ENCODE measurements at places on chromosomes 7 and 10.

DNA sequence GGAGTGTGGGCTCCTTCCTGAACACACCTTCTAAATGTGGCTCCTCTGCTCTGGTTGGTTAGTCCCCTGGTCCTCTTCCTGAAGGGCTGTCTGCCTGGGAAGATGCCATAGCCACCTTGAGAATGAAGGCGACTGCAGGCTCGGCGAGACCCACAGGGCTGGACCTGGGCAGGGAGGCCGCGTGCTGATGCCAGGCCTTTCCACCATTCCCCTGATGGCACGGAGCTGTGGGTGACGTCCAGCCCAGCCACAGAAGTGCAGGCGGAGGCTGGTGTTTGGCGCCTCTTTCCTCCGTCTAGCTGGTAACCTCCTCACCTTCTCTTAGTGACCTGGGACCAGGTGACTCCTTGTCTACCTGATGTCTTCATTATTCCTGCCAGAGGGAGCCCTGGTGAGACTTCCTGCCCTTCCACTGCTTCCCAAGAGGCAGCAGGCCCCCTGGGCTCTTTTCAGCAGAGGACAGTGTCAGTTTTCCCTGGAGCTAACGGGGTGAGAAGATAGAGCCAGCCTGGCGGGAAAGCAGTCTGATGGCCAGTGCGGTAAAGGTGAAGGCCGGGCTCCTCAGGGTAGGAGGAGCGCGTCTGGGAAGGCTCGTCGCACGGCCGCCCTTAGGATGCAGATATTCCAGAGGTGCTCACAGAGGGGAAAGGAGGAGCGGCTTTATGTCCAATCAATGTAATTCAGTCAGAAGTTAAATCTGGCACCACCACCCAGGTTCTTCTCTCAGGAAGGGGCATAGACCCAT lies 34.9 kb downstream of the GBX1 start:
- no peak for DNase-seq

DNA sequence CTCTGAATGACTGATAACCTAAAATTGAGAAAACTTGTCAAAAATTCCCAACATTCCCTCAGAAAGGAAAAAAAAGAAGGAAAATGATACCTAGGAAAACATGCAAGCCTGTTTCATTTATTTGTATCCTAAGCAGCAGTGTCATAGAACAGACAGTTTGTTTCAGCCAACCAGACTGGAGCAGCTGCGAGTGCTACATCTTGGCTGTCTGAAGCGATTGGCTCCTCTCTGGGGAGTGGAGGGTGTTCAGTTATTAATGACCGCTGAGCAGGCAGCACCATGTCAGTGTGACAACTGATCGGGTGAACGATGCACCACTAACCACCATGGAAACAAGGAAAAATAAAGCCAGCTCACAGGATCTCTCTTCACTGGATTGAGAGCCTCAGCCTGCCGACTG lies at the start of gene LRRN3:
TSS of gene LRRN3 (plus strand) at position 282 of the 400 bp plus-strand sequence. CDS start 31,646 bp downstream, outside the sequence.
- DNase-seq: no peak

DNA sequence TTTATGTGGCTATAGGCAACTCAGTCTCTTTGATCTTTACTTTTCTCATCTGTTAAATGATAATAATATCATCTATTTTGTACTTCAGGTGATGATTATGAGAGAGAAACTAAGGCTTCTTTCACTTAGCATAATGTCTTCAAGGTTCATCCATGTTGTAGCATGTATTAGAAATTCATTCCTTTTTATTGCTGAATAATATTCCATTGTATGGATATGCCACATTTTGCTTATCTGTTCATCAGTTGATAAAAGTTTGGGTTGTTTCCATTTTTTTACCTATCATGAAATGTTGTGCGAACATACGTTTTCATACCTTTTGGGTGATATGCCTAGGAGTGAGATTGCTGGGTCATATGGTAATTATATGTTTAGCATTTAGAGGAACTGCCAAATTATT lies 7.2 kb upstream of the CDK13 start:
- DNase-seq: no peak

DNA sequence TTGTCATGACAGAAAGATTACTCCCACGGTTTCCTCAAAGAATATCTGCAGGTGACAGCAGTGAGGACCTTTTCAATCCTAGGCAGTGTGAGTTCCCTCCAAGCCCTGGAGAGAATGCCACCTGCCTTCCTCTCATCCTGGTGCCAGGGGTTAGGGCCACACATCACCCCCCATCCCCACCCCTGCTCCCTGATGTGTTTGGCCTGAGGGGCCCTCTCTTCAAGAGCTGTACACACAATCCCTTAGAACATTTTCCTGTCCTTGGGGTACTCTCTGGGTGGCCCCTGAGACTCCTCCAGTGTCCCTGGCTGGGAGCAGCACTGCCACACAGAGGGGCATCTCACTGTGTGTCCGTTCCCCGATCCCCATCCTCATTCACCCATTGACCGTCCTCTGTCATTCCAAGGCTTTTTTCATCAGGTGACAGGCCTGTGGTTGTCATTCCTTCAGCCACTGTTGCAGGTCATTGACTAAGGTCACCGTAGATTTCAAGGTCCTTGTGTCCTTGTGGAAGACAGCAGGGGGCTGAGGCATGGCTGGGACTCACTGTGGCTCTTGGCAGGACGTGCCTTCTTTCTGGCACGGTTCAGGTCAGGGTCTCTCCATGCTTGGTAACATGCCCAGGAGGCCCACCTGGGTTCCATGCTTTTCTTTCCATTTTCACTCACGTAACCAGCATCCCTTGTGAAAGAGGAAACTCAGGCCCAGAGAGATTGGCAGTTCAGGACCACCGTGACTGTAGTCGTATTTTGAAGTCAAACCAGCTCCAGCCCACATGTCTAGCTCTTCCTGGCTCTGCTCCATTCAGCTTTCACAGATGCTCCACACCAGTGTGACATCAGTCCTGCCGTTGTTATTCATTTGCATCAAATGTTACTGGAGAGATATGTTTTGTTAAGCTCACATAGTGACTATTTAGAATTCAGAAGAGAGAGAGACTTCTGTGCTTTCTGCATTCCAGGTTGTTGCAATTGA lies 26.8 kb upstream of the BTBD16 start:
- no peak for DNase-seq

DNA sequence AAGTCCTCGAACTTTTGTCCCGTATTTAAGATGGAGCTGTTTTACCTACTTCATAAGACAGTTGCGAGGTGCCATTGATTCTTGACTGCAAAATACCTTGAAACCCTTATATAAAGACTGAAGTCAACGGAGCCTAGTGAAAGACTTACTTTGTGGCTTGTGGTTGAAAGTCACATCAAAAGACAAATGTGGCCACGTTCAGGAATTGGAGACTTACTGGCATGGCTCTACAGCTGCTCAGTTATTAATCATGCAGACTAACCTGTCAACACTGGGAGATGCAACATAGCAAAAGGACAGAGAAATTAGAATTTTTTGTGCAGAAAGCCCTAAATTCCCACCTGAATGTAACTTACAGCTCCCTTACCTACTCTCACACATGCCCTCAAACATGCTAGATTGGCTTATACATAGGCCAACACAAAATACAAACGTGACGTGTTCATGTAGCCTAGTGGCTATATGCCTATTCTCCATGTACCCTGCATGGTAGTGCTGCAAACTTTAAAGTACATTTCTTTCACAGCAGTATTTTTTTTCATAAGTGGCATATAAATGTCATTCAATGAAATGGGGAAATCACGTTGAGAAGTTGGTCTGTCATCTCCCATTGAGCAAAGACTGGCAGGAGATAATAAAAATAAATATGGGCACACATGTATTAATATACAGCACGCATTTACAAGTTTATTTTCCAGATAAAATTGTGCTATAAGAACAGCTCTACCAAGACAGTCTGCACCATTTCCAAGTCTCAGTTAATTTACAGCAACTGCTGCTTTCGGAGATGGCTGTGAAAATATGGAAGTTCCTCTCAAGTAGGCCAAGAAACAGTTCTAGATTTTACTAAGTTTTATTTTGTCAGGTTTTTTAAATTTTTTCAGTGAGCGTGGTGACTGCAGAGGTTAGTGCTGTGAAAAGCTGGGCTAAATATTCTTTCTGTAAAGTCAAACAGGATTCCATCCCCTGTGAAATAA lies 170.4 kb upstream of the C7orf33 start:
- no peak for DNase-seq

DNA sequence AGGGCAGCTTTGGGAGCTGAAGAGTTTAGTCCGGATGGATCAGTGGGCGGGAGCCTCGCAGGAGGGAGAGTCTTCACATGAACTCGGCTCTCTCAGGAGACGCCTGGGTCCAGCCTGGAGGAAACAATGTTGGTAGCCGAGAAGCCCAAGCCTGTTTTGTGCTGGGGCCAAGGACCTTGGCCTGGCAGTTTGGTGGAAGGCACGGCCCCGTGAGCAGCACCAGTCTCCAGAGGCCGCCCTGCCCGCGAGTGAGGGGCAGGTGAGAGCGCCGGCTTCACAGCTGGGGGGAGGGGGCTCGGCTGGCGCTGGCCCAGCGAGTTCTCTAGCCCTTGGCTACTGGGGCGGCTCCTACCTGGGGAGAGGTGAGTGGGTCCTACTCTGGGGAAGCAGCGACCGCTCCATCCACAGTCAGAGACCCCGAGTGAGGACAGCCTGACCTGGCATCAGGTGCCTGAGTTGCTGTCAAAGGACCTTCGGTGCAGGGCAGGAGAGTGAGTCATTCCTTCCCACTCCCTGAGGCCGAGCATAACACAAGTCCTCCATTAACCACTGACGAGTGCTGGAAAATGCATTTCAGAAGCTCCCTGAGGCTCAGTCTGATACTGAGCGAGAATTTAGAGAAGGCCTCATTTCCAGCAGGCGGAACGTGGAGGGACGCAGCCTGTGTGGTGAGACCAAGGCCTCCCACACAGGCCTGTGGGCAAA lies 89.3 kb upstream of the DIP2C start:
- no peak for DNase-seq

DNA sequence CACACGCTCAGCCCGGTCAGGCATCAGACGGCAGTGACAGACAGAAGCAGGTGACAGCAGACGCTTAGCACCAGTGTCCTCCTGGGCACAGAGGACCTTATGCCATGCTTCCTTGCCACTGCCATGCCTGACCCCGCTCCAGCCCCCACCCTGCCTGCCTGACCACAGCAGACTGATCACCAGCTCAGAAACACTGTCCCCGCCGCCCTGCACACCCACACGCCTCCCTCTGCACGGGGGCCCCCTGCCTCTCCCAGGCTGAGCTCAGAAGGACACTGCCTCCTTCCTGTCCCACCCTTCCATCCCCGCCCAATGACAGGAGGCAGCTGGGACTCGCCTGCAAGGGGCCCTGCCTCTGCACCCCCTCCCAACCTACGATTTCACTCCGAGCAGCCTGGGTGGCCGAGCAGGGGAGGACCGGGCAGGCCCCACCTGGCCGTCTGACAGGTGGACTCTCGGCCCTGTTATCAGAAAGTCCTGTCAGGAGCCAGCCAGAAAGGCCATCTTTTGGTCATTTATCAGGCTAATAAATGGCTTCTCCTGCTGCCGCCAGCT lies 183.4 kb downstream of the ELFN1 start:
- no peak for DNase-seq

DNA sequence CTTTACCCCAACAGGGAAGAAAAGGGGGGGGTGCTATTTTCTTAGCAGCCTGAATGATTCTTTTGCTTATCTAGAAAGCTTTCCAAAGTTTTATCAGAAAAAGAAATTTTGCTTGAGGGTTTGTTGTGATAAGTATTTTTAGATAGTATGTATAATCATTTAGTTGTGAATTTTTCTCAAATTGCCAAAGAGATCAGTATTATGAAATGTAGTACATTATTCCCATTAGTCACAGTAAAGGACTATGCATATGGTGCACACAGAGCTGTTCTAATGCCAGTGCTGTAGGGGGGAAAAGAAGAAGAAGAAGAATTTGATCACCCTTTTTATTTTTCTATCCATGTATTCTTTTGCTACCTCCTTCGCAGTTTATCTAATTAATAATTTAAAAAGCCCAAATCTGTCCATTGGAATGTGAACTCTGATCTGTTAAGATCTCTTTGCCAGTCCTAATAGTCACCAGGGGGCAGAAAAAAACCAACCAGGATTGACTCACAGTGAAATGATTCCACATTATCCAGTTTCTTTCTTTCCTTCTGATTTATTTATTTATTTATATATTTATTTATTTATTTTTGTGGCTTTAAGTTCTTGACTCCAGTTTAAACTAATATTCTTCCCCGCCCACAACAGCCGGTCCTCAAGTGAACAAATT lies 4.7 kb downstream of the RBM20 start:
- DNase-seq: no peak

GRCh38 chr10:103852856-103853255 lies 2.5 kb downstream of the SH3PXD2A start:
- no peak for DNase-seq

- DNase-seq: no peak
These were observed 196.7 kb downstream of the IPMK start for GRCh38 chr10:58070956-58071355.

GRCh38 chr10:30445711-30446110 lies 11.7 kb downstream of the MAP3K8 start:
- DNase-seq: no peak

DNA sequence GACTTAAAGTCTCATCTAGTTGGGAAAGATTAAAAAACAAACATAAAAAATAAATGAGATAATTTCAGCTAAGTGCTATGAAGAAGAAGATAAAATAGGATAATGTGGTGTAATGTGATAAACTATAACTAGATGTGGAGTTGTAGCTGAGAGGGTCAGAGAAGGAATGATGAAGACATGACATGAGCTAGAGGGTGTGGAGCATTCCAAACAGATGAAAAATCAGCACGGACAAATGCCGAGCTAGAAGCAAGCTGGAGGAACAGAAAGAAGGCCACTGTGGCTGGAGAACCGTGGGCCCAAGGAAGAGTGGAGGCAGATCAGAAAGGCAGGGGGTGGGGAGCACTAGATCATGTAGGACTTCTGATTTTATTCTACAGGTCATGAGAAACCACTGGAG lies 70.6 kb downstream of the CDK6 start:
- no peak for DNase-seq

- DNase-seq: no peak
These were observed 1020.2 kb upstream of the C7orf33 start for GRCh38 chr7:147570390-147570789.
